ENCODE measurements at places on chromosomes 2 and 18.

- DNase-seq = no peak
Observed at GRCh38 chr2:89848763-89849368, 1157.4 kb downstream of the RPIA start.

DNA sequence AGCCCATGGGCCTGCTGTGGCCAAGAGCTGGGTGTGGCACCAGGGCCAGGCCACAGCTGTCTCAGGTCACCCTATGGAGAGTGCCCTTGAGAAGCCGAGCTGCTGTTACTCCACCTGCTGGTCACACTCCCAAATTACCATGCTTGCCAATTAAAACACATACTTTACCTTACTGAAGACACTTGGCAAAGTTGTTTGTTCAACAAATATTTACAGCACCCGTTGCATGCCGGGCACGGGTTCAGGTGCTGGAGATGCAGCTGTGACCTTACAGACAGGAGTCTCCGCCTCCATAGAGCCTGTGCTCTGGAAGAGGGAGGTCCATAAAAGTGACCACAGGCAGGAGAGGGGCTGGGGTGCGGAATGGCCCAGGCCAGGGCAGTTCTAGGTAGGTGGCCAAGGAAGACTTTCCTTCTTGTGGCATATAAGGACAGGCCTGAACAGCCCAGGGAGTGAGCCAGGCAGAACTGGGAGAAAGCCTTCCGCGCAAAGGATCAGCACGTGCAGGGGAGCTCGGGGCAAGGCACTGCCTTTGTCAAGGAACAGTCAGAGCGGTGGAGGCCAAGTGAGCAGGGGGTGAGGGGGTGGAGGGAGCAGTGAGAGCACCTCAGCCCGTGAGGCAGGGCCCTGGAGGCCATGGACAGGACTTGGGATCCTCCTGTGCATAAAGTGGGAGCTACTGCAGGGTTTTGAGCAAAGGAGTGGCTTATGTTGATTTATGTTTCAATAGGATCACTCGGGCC is 23.6 kb upstream of the RBM44 start:
- peak; percentile 32 for DNase-seq

DNA sequence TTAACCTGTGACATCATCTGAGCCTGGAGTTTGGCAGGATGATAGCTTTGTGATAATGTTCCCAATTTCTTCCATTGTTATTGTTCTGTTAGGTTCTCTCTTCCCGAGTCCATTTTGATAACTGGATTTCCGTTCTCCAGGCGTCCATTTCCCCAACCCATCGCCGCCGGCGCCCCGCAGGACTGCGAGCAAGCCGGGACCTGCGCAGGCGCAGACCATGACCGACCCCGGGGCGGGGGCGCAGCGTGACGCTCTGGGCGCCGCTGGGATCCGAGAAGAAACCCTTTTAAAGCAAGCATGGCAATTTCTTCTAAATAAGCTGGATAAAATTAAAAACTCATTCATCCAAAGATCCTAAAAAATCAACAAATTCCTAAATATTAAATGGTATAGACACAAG is at the start of gene SLC25A52:
Gene SLC25A52 (minus strand): TSS at position 186 of the 400 bp plus-strand sequence. CDS start 219 bp downstream, outside the sequence.
- no peak for DNase-seq

DNA sequence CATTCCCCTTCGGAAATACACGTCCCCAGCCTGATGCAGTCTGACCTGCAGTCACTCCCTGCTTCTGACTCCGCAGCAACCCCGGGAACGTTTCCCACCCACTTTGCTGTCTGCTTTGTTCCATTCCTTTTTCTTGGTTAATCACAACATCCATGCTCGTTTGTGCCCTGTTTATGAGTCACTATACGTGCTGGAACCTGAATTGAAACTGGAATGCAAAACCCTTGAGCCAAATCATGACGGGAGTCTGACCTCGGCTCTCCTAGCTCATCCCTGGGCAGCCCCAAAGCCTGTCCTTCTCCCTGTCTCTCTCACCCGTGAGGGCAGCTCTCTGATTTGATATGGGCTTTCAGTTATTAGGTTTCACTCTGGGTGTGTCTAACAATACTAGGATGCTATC is 57.1 kb upstream of the RNF152 start:
- peak; percentile 46 for DNase-seq

- DNase-seq = no peak
Observed at GRCh38 chr2:74497777-74498499, 1.5 kb downstream of the LBX2 start.

GRCh38 chr18:45161850-45162249 is 453.4 kb upstream of the SLC14A2 start:
- DNase-seq = no peak

- no peak for DNase-seq
Observed at GRCh38 chr2:239853121-239853520, 172.0 kb downstream of the NDUFA10 start.

DNA sequence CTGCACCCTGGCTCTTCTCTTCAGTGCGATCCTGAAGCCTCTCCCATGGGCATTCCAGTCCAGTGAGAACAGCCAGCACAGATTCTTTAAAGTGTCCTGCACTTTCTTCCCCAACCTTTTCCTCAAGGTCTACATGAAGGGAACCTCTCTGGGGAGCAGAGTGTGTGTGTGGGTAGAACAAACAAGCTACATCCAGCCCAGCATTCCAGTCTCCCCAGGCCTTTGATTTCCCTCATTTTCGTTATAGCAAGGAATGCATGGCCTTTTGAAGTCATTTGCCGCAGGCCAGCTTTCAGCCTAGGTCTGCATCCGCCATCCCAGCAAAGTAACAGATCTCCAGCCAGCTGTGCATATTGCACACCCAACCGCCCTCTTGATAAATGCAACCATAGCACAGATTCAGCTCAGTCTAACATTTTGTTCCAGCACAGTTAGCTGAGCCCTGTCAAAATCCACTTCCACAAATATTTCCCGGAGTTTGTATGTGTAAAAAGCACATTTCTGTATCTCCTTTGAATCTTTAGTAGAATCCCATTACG is 44.6 kb downstream of the CD8B2 start:
- DNase-seq = no peak

DNA sequence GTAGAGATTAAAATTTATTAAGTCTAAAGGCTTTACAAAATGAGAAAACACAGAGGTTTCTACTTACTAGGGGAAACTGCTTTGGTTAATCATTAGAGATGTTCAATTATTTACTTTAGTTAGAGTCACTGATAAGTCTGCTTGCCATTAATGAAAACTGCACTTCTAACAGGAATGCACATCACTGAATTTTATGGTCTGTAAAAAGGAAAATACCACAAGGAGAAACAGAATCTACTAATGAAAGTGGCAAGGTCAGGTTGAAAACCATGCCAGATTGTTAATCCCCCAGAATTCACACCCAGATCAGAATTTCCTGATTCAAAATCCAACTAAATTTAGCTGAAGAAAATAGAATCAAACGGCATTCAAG is 90.5 kb upstream of the GRB14 start:
- DNase-seq = no peak

GRCh38 chr2:120520929-120521912 is 175.3 kb downstream of the INHBB start:
- DNase-seq = no peak

DNA sequence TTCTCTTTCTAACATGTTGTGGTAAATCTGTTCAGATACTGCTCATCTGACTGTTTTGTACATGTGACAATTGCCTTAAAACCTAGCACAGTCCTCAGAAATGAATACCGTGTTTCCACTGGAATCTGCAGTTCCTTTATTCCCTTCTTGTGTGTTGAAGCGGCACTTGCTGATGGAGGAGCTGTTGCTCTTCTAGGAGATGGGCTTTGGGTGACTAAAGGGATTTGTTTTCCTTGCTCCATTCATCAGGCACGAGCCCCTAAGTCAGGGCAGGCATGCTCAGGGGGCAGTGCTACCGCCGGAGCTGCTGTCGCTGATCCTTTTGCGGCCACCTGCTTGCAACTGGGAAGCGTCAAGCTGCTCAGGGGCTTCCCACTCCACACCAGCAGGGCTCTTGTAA is 32.5 kb upstream of the CEP68 start:
- DNase-seq = no peak

DNA sequence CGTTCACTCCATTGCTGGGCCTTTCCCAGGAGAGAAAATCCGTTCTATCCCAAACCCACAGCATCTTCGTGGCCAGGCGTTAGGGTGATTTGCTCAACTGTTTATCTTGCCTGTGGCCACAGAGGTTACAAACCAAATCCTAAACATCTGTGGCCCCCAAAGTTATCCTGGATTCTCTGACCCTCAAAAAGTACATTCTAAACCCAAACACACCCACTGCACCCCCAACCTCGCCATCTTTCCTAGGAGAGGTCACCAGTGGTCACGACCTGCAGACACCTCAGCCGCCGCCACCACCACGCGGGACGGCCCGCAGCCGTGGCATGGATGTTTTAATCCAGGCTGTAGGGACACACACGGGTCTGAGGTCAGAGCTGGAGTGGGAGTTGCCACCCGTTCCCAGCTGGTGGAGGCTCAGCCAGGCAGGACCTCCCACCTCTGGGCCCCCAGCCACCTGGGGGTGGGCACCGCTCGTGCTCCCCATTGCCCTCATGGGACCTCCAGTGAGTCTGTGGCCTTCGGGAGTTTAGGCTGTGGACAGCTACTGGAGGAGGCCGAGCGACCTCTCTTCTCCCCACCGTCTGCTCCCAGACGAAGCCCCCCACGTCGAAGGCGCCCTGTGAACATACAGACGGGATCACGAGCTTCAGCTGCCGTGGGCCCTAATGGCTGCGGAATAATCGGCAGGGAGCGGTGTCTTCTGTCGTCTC is 72.0 kb downstream of the KCNG2 start:
- no peak for DNase-seq

GRCh38 chr2:218871345-218872302 is 9.0 kb upstream of the WNT10A start:
- no peak for DNase-seq

DNA sequence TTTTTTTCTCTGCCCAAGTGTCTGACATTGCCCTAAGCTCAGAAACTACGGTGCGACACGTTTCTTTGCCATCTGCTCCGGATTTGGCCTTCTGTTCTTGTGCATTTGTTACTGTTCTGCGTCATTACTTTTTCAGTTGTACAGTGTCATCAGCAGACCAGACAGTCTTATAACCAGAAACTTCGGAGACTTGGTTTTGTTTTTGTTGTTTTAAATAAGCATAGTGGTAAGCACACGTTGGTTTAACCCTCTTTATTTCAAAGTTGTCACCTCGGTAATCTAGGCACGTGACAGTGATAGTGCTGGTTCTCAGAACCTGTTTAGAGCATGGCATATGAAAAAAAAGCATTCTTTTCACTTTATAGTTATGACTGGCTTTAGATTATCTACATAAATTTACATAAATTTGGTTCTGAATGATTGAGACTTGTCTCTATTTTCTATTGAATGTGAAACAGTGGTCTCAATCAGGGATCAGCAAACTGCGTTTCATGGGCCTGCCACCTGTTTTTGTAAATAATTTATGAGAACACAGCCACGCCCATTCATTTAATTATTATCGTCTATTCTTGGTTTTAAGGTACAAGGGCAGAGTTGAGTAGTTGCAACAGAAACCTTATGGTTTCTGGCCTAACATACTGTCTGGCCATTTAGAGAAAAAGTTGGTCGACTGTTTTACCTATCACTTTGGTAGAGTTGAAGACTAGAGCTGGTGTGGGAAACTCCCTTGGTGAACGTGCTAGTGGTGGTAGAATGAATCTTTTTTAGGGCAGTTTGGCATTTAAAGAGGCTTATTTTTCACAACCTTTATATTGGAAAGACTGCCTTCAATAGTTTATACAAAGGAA is 106.5 kb downstream of the ZNF532 start:
- DNase-seq = no peak

DNA sequence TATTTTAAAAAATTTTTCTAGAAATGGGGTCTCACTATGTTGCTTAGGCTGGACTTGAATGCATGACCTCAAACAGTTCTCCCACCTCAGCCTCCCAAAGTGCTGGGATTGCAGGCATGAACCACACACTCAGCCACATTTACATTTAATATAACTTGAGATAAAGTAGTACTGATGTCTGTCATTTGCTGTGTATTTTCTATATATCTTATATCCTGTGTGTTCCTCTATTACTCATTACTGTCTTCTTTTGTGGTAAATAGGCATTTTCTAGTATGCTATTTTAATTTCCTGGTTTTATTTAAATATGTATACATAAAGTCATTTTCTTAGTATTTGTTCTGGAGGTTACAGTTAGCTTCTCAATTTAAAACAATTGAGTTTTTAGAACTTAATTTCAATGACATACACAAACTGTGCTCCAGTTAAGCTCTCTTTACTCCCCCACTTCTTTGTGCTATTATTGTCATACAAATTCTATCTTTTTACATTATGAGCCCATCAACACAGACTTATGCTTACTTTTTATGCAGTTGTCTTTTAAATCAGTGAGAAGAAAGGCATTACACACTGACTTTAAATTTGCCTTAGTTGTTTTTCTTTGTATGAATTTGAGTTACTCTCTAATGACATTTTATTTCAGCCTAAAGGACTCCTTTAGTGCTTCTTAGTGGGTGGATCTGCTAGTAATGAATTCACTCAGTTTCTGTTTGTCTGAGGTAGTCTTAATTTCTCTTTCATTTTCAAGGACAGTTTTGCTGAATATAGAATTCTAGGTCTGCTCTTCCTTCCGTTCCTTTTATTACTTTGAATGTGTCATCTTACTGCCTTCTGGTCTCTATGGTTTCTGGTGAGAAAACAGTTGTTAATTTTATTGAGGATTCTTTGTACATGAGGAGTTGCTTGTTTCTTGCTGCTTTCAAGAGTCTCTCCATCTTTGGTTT is 6.2 kb upstream of the INPP4A start:
- no peak for DNase-seq

DNA sequence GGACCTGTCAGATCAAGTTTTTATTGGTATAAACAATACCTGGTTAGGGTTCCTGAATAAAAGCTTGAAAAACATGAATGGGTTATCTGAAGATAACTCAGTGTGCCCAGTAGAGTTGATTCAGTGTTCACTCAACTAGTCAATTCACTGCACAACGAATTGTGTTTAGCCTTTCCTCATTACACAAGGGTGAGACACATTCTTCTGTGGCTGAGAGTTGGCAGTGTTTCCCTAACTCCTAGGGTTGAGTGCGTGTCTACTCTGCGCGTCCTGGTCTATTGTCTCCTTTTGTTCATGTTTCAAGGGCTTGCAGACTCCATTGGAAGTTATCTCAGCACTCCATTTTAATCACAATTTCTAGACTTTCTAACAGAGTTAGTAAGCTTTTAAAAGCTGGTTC is 32.8 kb upstream of the TMEM178A start:
- DNase-seq = no peak

DNA sequence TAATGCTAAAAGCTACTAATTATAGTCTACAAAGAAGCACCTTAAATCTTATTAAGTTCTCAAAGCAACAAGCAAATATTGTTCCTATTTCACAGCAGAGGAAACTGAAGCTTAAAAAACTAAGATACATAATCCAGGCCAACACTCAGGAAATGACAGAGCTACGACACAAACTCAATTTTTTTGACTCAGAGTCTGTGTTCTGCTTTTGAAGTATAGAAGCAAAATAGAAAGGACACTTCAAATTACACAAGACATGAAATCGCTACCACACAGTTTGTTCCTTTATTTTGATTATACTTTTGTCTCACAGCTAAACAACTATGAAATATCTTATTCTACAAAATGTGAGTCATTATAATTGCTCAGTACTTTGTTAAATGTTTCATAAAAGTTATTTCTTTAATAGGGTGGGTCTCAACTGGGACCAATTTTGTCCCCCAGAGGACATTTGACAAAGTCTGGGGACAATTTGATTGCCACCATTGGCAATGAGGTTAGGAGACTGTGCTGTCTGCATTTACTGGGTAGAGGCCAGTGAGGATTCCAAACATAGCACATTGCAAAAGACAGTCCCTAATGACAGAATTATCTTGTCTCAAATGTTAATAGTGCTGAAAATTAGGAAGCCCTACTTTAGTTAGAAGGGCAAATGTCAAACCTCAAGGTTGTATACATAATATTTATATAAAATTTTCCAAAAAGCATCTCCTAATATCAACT is 101.5 kb upstream of the GRB14 start:
- no peak for DNase-seq
